RCC 7860 (cell line): ENCODE measurements at places on chromosomes 1 and 21.
A peak's percentile ranks its signal among the peaks of the same experiment; 100 is the strongest.

- no peak for DNase-seq
Observed at GRCh38 chr1:204947338-204947737, 76.7 kb downstream of the NFASC start.

DNA sequence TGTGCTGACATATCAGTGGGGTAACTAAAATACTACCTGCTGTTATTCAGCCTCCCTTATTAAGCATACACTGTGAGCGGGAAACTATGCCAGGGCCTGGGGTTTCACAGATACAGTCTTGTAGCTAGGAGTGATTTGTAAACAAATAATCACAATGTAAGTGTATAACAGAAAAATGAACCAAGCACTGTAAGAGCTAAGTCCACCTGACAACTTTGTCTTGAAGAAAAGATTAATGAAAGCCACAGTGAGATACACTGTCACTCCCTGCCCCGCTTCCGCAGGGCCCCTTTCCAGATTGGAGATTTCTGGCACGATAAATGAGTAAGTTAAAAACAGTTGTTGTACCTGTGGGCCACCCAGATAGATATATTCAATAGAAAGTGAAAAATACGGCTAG lies 4.8 kb downstream of the RCAN3 start:
- DNase-seq = no peak

DNA sequence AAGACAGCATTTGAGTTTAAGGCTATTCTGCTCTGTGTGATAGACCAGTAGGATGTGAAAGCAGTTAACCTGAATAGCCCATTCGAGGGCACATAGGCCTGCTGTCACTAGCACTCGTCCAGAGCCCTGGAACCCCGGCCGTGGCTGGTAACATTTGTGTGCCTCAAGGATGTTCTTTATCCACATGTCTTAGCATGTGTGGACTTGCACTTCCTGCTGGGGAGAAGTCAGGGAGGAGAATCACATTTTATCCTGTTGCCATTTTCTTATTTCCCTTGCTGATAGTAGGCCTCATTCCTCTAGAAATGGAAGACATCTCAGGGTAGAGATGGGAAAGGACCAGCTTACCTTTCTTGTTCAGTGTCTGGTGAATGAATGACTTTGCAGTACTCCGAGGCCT lies 54.7 kb downstream of the VPS13D start:
- no peak for DNase-seq

- peak; percentile 8 for DNase-seq
Observed at GRCh38 chr1:20216574-20216973, 30.3 kb upstream of the PLA2G2C start.
